SK-N-SH (cell line): ENCODE measurements at places on chromosomes 12 and 14. TPM values are rescaled to one million over a fixed set of nuclear protein-coding genes. Genes with fewer than 3 reads are reported as not detected.

ACRBP gene
- 0.71 and 0.88 TPM in 2 replicates for polyA plus RNA-seq

DHRS2 gene
- polyA plus RNA-seq = 1.1 and 1.2 TPM in 2 replicates

CCDC197 gene
- not detected in 2 replicates for polyA plus RNA-seq

CCDC175 gene
- not detected in 2 replicates for polyA plus RNA-seq

CFAP73 gene
- not detected in 2 replicates for polyA plus RNA-seq

ANKLE2 gene
- polyA plus RNA-seq = 55.1 and 85.2 TPM in 2 replicates

KERA gene
- not detected in 2 replicates for polyA plus RNA-seq

LGR5 gene
- 1.4 and 5.6 TPM in 2 replicates for polyA plus RNA-seq

RAD51AP1 gene
- 6.0 and 7.1 TPM in 2 replicates for polyA plus RNA-seq

- no peak for DNase-seq
These were observed 185.2 kb downstream of the ACSS3 start for GRCh38 chr12:81263072-81263471.

- DNase-seq = no peak
These were observed 30.4 kb downstream of the CAND1 start for GRCh38 chr12:67299526-67299925.

- no peak for DNase-seq
These were observed 144.5 kb upstream of the SLC38A2 start for GRCh38 chr12:46516933-46517578.

DNA sequence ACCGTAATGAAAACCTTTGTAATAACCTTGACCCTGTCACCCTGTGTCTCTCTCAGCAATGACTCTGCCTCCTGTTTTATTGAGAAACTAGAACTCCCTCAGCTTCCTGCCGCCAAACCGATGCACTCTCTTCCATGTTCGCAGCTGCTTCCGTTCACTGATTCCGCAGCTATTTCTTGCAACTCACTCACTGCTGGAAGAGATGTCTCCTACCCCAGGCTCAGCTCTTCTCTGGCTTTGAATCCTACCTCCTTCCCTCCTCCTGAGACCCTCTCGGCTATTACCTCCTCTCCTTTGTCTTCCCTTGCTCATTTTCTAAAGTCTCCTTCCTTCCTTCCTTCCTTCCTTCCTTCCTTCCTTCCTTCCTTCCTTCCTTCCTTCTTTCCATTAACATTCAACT, 71.0 kb downstream of the ESRRB start:
- no peak for DNase-seq

DNA sequence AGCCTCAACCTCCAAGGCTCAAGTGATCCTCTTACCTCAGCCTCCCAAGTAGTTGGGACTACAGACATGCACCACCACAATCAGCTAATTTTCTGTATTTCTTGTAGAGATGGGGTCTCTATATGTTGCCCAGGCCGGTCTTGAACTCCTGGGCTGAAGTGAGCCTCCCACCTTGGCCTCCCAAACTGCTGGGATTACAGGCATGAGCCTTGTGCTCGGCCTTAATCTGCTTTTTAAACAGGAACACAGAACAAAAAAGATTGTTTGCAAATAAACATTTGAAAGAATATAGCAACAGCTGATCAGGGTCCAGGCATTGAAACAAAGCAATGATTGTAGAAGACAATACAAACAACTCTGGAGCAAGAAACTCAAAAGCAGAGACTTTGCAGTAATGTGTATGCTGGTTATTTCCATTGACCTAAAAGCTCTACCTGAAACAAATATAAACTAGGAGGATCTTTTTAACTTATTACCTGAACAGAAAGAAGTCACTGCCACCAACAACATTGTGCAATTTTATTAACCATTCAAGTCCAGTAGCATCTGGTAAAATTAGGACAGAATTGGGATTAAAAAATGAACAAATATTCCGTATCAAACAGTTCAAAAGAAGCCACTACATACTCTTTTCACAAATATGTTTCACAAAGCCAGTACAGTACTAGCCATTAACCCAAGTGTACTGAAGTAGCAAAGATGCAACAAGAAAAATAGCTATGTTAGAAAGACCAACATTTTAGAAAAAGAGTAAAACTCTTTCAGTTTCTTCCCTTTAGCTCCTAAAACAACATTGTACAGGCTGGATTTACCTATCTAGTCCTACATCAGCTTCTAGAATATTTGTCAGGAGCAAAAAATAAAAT, 14.2 kb downstream of the AMN1 start:
- no peak for DNase-seq

DNA sequence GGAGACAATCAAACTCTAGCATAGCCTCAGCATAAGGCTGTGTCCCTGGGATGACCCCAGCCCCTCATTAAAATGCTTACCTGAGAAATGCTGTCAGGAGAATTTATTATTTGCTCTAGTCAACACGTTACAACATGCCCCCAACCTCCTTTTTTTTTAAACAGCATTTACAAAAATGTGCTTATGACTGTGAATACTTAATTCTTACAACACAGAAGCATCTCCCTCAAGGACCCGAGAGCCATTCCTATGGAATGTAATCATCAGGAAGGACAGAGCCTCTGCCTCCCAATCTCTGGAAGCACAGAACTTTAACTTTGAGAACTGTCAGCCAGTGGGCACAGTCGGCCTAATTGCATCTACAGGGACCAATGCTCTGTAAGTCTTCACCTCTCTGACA, 136.6 kb upstream of the OVCH1 start:
- DNase-seq = no peak

- no peak for DNase-seq
These were observed 30.0 kb downstream of the GALNT4 start for GRCh38 chr12:89494411-89495231.

- no peak for DNase-seq
These were observed 44.1 kb upstream of the EML1 start for GRCh38 chr14:99749142-99749541.

- no peak for DNase-seq
These were observed 264.1 kb upstream of the FOXG1 start for GRCh38 chr14:28502517-28502916.

DNA sequence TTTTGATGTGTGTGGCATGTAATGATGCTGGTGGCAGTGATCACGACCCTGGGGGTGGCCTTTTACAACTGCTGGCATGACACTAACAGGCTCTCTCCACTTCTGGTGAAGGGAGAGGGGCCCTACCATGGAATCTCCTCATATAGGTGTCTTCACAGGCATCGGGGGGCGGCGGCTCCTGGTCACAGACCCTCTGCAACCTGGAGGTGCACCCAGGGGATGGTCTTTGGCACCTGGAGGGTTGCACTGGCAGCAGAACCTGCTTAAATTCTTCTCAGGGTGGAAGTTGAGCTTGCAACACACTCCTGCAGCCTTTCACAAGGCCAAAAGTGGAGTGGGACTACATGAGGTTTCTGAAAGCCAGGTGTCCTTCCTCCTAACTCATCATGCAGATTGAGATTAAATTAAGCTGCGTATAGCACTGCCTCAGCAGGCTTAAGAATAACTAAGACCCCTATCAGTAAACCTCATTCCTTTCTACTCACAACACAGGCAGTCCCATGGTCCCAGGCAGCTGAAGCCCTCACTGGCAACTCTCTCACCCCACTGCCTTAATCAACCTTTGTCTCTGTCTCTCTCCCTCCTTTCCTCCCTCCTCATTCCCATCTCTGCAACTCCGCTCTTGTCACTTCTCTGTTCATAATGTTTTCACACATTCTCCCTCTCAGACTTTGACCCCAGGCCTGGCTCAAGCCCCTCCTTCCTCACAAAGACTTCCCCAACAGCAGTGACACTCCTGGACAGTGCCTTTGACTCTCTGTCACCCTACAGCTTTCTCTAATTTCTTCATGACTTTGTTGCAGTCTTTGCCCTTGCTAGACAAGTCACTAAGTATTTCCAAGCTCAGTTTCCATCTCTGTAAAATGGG, 18.9 kb downstream of the NID2 start:
- no peak for DNase-seq

DNA sequence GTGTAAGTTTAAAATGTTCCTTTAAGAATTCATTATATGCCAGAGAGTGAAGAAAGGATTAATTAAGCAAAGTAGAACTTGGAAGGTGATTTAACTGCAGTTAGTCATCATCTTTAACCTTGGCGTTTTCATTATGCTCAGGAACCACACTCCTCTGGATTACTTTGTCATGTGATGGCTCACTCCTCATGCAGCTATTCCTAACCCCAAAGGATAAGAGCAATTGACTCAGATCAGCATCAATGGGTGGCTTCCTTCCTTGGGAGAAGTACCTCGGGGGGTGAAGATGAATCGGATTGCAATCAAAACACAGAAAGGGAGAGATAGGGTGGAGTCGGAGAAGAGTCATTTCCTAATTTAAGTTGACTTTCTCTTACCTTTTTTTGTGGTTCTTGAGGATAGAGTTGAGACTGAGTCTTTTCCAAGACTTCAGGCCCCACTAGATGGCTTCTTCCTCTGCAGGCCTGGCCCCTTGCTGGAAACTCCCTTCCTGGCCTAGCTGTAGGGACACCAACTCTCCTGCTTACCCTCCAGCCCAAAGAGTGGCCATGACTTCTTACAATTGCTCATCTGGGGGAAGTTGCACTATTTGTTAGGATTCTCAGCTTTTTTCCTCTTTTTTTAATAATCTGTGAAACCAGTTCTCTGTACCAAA, 238.6 kb upstream of the DDHD1 start:
- DNase-seq = no peak

DNA sequence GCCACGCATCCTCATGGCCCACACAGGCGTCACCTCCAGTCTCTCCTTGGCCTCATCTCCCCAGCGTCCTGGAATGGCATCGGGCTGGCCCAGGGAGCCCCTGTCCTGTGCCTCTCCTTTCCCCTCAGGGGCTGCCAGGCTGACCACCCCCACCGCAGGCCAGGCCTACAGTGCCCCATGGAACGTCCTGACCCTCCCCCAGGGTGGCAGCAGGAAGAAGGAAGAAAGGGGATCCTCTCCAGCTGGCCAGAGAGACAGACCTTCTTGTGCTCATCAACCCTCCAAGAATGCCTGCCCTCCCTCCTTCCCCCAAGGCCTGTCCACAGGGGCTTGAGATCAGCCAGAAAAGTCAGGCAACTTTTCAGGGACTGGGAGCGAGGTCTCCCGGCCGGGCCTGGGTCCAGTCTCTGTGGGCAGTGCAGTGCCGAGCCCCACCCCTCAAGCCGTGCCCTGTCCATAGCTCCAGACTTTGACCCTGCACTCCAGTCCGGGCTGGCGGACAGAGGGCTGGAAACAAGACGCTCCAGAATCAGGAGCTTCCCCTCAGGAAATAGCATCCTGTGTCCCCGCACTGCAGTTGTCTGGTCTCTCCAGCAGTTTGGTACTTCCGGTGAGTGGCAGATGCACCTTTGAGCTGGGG, at the start of gene DAO:
Gene DAO, plus strand, starts transcription at position 478 of the 640 bp plus-strand sequence. CDS start 4,915 bp downstream, outside the sequence.
- no peak for DNase-seq

GRCh38 chr12:24554612-24555295, 394.1 kb downstream of the BCAT1 start:
- DNase-seq = no peak

GRCh38 chr14:26595926-26596542, 1.8 kb downstream of the NOVA1 start:
- no peak for DNase-seq

DNA sequence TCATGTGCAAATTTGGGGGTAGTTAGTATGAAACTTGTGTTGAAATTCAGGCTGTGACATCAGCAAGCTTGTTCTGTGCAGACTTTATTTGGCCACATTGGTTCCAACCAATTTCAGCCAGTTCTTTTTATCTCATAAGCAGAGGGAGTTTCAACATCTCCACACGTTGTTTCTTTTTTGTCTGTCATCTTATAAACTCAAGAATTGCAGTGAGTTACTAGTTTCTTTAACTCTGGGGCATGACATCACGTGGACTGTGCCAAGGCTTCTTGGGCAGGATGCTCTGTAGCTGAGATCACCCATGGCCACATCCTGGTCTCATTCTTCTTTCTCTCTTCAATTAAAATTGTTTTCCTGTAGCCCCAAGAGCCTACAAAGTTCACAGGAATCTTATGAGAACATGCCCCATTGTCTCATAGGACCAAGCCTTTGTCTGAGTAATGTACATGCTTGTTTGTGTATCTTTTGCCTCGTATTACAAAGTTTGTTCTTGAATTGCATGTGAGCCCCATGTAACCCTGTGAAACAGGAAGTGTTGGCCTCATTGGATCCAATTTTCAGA, 982.0 kb upstream of the TMEM132C start:
- DNase-seq = no peak

- no peak for DNase-seq
These were observed 6.2 kb downstream of the SHMT2 start for GRCh38 chr12:57235728-57236131.

DNA sequence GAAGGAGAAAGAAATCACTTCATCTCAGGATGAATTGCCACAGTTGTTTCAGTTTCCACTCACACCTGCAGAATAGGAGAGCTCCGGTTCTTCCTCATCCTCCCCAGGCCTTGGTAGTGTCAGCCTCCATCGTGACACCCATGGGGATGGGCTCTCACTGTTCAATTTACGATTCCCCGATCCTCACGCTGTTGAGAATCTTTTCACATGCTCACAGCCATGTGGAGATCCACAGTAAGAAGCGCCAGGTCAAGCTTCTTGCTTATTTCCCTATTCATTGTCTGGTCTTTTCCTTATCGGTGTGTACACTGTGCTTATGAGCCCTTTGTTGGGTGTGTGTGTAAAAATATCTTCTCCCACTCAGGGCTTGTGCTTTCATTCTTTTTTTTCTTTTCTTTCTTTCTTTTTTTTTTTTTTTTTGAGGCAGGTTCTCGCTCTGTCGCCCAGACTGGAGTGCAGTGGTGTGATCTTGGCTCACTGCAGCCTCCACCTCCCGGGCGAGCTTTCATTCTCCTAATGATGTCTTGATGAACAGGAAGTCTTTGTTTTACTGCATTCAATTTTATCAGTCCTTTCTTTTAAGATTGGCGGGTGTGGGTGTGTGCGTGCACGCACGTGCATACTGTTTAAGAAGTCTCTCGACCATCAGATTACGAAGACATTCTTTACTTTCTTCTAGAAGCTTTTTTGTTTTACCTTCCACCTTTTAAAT, 21.5 kb downstream of the RIN3 start:
- DNase-seq = no peak

DNA sequence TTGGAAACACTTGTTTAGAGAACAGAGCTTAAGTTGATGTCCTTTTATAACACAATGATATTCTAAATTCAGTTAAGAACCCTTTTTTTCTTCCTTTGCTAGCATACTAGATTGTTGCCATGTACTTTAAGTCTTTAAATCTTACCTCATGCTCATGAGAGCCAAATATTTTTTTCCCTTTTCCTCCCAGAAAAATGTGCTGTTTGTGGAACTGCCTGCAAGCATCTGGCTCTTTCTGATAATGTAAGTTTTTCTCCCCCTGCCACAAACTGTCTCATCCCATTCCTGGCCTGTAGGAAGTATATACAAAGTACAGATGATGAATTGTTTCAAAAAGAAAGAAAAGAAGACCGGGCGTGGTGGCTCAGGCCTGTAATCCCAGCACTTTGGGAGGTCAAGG, 5.3 kb downstream of the RNF212B start:
- DNase-seq = no peak

GRCh38 chr14:101209594-101209993, 306.1 kb upstream of the RTL1 start:
- DNase-seq = no peak
